Brain (organoid and tissue), 16 donors: ENCODE measurements at places on chromosomes 12 and 14.
A peak's percentile ranks its signal among the peaks of the same experiment; 100 is the strongest.

- peak; percentile 90 for DNase-seq
Observed at GRCh38 chr12:12788675-12789368, 3.4 kb downstream of the APOLD1 start.

GRCh38 chr12:115541891-115542421, 735.5 kb downstream of the MED13L start:
- no peak for DNase-seq

GRCh38 chr12:131832321-131833231, 4.4 kb downstream of the MMP17 start:
- peak; percentile 18 for DNase-seq

DNA sequence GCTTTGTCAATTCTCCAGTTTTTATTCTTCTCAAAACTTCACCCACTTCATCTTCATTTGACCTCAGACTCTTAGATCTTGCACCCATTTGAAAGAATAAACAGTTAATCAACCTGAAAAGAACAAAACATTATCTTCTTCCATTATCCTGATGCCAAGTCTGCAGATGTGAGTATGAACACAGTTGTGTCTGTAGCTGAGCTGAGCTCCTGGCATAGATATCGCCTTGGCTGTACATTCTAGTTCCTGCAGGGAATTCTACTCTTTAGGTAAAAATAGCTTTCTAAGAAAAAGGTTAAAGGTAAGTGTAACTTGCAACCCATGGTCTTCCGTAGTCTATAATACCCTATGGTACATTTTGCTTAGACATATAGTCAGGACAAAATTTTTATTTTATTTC, 169.7 kb downstream of the KCNA5 start:
- DNase-seq, result no peak

- no peak for DNase-seq
Observed at GRCh38 chr12:132475304-132476037, 14.5 kb upstream of the FBRSL1 start.

DNA sequence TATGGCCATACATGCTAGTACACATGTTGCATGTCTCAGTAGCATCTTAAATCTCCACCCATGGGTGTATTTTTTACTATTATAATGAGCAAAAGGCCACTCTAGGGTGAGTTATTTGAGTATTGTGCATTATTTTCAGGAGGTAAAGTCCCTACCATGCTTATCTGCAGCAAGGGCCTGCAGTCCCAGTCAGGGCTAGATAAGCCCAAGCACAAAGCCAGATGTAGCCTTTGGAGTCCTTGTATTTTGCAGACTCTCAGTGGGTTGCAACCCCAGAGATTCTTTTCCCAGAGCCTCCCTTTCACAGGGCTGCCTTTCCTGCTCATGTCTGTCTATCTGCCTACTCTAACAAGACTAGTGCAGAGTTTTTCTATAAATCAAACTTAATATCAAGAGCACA, 295.3 kb downstream of the IPO8 start:
- no peak for DNase-seq

DNA sequence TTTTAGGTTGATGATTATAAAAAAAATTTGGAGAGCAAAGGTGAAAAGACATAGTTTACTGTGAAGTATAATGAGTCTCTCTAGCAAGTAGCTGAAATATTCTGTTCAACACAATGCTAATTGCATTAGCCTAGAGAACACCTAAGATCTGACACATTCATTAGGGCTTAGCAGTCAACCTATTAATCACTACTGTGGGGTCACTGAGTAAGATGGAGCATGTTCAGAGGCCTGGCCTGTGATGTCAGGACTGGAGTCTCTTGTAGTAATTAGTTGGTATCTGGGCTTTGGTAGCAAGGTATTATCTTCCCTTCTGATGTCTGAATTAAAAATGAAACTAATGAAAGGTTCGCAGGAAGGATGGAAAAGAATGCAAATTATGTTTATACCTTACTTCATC, 112.7 kb downstream of the SLC16A7 start:
- DNase-seq, result no peak

GRCh38 chr14:92792885-92793284, 1.2 kb upstream of the GOLGA5 start:
- peak; percentile 56 for DNase-seq

GRCh38 chr12:80702889-80703805, 4.3 kb upstream of the MYF6 start:
- DNase-seq, result no peak

- DNase-seq, result no peak
Observed at GRCh38 chr14:22095860-22096513, 422.4 kb upstream of the OR4E1 start.

GRCh38 chr14:70987041-70987440, 79.8 kb downstream of the PCNX1 start:
- DNase-seq, result no peak

GRCh38 chr12:43115441-43116160, 436.4 kb downstream of the ADAMTS20 start:
- DNase-seq, result no peak

DNA sequence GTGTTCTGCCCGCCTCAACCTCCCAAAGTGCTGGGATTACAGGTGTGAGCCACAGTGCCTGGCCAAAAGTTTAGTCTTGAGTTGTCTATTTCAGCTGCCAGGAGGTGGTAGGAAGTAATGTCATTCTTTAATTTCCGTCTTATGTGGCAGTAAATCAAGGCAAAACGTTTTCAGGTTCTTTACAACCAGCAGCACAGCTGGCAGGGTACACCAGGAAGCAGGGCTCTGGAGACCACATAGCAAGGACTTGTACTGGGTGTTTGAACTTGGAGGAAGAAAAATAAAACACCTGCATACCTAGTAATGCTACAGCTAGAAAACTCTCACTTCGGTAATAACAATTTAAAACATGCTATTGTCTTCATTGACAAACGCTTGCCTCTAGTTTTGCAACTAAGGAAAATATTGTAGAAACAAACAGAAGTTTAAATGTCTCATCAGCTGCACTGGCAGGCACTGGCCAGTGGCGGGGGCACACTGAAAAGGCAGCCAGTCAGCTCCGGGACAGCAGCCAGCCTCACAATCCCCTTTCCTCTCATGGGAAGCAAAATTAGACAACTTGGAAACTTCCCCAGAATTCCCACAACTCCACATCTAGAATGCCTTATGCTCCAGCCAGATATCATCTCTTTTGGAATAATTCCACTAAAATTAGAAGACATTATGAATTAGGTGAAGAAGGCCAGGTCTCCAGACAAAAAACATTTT, 72.2 kb downstream of the CLIP1 start:
- peak; percentile 93 for DNase-seq

- DNase-seq, result no peak
Observed at GRCh38 chr12:27913999-27914614, 58.4 kb downstream of the PTHLH start.

GRCh38 chr14:34874386-34875030, 652 bp downstream of the BAZ1A start:
- peak; percentile 47 for DNase-seq

DNA sequence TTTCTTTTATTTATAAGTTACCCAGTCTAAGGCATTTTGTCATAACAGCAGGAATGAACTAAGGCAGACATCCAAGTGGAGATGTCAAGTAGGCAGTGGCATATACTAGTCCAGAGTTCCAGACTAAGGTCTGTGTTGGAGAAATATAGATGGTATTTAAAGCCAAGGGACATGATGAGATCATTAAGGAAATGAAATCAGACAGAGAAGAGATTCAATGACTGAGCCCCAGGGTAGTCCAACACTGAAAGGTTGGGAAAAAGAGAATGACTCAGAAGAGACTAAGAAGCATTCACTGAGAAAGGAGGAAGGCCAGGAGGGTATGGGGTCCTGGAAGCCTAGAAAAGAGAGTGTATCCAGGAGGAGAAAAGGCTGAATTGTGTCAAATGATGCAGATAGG, 442.2 kb upstream of the CCDC196 start:
- DNase-seq, result no peak

- no peak for DNase-seq
Observed at GRCh38 chr12:13194401-13195110, 2.0 kb upstream of the EMP1 start.

DNA sequence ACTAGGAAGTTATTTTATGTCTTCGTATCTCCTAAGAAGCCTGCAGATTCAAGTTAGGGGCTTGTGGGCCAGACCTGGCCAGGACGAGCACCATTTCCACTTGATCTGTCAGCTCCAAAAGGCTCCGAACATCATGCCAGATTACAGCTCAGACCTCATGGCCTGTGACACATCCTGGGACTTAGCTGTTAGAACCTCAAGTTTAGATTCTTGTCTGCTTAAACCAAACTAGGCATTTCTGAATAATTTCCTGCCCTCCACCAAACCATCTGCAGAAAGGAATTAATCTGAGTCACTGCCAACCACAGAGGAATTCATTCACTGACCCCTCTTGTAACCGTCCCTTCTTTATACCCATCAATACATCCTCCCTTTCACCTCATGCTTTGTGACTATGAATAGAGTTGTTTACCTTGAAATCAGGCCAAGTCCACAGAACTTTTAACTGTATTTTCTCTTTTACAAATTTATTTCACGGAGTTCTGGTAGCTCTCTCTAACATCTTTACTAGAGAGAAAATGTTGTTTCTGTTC, 120.3 kb downstream of the FBXL14 start:
- DNase-seq, result peak; percentile 39

GRCh38 chr12:71069311-71069710, 88.5 kb downstream of the TSPAN8 start:
- DNase-seq, result no peak

DNA sequence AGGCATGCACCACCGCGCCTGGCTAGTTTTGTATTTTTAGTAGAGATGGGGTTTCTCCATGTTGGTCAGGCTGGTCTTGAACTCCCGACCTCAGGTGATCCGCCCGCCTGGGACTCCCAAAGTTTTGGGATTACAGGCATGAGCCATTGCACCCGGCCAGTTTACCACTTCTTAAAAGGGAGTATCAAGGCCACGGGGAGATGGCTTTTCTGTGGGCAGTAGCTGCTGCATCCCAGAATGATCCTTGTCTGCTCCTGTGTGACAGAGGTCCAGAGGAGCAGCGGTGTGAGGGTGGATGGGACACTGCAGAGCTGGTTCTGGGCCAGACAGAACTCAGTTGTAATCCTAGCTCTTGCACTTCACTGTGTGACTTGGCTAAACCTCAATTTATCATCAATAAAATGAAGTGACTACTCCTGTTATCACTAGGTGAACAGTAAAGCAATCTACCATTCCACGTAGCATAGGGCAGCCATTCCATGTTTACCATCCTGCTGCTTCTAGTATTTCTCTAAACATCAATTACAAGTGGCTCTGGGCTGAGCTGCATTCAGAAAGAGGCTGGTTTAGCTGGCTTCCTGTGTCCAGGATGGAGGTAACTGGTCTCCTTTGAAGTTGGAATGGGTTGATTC, 3.0 kb upstream of the NPFF start:
- DNase-seq, result no peak

- peak; percentile 59 for DNase-seq
Observed at GRCh38 chr14:47674148-47674542, 1.3 kb downstream of the MDGA2 start.

GRCh38 chr14:33524244-33524643, 426.6 kb downstream of the EGLN3 start:
- DNase-seq, result no peak

GRCh38 chr12:56104815-56105608, 653 bp downstream of the PA2G4 start:
- peak; percentile 27 for DNase-seq

DNA sequence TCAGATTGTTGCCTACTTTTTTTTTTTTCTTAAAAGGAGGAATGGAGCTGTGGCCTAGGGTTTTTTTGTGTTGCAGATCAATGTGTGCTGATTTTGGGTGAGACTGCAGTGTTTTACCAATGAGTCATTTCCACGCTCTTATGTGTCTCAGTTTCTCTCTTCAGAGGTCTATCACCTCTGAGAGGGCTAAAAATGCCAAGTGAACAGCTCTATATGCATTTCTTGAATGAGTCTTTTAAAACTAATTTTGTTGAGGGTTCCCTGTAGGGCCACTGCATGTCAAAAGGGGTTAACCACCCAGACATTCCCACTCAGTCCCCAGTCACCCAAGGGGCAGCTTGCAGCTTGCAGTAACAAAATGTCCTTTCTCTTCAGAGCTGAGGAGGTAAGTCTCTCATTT, 24.3 kb upstream of the GLIPR1L2 start:
- no peak for DNase-seq

DNA sequence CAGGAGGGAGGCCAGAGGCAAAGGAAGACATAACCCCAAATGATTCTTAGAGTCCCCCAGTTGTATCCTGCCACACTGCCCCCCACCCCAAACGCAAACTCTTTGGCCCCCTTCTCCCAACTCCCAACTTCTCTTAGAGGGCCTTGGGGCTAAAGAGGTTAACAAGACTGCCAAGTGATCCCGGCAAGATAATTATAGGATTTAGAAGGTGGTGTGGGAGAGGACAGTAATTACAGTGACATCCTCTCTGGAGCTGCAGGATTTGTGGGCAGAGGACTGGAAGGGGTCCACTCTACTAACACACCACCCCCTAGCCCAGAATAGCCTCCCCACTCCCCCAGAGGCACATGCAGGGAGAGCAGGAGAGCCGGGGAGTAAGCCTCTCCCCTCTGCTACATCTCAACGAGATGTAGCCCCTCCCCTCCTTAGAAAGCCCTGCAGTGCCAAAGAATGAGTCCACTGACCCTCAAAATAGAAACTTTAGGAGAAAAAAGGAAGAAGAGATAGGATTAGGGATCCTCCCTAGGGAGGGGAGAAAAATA, 5.3 kb upstream of the GDF11 start:
- DNase-seq, result no peak

DNA sequence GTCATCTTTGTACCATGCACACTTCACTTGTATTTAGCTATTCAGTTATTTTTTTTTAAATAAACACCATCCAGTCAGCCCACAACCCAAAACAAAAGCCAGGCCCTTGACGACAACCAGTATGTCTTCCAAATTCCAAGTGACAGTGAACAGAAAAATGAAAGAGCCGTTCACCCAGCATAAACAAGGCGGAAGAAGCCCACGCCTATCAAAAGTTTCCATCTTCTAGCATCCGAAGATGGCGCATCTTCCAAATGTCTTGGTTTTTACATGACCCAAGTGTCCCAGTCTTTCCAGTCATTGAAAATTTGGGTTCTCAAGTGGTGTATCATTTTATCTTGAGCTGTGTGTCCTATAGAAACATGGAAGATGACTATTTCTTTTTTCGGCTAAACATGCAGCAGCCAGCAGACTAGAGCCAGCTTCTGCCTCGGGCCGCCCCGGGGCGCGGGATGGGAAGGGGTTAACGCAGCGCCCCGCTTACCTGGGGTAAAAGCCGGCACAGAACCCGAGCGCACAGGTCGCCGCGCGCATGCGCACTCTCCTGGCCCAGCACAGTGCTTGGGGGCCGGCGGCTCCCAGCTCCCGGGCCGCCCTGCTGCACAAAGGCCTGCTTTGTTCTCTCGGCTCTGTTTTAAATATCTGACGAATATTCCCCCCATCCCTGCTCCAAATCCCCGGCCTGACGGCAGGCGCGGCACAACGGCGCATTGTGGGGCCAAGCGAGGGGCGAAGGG, 164.8 kb downstream of the ZFP36L1 start:
- DNase-seq, result peak; percentile 82
